ENCODE measurements at places on chromosomes 3 and 15.

DNA sequence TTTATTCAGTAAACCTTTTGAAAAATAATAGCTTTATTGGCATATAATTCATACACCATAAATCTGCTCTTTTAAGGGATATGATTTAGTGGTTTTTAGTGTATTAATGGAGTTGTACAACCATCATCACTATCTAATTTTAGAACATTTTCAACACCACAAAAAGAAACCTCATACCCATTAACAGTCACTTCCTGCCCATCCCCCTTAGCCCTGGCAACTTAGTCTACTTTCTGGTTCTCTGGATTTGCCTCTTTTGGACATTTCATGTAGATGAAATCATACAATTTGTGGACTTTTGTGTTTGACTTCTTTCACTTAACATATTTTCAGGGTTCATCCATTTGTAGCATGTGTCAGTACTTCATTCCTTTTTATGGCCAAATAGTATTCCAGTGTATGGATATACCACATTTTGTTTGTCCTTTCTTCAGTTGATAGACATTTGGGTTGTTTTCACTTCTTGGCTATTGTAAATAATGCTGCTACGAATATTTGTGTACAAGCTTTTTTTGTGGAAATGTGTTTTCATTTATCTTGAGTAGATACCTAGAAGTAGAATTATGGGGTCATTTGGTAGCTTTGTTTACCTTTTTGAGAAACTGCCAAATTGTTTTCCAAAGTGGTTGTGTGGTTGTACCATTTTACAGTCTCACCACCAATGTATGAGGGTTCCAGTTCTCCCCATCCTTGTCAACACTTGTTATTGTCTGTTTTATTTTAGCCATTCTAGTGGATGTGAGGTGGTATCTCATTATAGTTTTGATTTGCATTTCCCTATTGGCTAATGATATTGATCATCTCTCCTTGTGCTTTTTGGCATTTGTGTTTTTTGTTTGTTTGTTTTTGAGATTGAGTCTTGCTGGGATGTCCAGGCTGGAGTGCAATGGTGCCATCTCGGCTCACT lies 45.8 kb downstream of the SMAD3 start:
- no peak for DNase-seq

DNA sequence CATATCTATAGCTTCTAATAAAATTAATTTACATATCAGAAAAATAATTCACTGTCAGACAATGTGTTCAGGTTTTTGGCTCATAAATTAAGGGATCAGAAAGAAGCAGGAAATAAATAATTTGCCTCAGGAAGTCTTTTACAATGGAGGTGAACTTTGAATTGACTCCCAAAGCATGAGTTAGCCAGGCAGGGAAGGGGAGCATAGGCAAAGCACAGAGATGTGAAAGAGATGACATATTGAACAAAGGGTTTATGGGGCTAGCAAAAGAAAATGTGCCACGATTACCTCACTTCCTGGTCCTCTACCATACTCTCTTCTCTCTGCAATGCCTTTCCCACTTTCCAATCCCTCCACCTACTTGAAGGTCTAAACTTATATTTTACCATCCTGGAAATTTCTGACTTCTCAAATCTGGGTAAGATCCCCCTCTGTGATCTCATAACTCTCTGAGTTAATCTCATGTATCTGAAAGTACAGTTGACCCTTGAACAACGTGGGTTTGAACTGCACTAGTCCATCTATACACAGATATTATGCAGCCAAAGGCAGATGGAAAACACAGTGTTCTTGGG lies 4.1 kb upstream of the HEXA start:
- no peak for DNase-seq

GRCh38 chr3:161072751-161073150 lies 32.4 kb downstream of the B3GALNT1 start:
- DNase-seq, result no peak

- DNase-seq, result no peak
Observed at GRCh38 chr3:159482241-159482993, 506.2 kb upstream of the IL12A start.

- DNase-seq, result no peak
Observed at GRCh38 chr3:41972802-41973201, 10.9 kb upstream of the ULK4 start.

- DNase-seq, result no peak
Observed at GRCh38 chr3:20125897-20126296, 60.1 kb downstream of the SGO1 start.

DNA sequence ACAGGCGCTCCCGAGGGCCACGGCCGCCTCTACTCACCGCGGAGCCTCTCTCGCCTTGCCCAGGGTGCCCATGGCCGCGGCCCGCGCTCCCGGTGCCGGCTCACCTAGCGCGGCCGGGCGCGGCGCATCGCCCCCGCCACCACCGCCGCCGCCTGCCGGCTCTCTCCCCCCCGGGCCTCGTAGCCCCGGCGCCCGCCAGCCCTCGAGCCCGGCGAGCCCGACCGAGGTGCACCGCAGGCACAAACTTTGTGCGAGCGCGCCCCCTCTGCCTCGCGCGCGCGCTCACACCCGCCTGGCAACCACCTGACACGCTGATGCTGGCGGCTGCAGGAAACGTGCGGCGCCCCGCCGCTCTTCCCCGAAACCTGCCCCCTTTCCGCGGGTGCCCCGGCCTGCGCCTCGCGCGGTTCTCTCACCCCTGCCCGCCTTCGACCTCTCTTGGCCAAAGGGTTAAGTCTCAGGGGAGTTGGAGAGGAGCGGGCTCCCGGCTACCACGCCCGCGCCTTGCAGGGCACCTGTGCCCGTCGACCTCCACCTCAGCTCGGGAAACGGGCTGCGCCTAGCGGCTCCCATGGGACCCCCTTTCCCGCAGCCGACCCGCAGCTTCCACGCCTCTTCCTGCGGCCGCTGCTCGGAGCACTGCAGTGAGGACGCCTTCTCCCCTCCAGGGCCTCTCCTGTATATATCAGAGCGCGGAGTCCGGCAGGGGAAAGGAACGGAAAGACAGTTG lies at the start of gene RASGRP1:
TSS of gene RASGRP1 (minus strand) at position 258 of the 730 bp plus-strand sequence. CDS start at position 72, 186 bp downstream.
- peak; percentile 69 for DNase-seq

GRCh38 chr3:128112357-128112968 lies 11.1 kb downstream of the RUVBL1 start:
- peak; percentile 5 for DNase-seq

GRCh38 chr3:5053021-5053831 lies 68.9 kb upstream of the ARL8B start:
- DNase-seq, result no peak

DNA sequence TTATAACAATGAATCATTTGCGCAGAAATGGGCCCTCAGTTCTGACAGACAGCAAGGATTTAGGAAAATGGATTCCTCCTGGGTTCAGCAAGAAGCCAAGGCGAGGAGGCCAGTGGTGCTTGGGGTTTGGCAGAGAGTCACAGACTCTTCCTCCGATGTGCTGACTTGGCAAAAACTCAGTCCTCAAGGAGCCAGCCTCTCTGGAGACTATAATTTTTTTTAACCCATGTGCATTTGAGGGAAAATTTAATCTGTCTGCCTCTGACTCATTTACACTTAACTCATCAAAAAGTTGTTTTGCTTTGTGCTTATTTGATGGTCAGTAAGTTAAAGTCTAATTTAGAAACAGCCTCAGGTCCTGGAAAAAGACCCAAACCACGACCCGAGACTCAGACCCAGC lies 34.2 kb upstream of the SLC24A5 start:
- DNase-seq, result no peak

DNA sequence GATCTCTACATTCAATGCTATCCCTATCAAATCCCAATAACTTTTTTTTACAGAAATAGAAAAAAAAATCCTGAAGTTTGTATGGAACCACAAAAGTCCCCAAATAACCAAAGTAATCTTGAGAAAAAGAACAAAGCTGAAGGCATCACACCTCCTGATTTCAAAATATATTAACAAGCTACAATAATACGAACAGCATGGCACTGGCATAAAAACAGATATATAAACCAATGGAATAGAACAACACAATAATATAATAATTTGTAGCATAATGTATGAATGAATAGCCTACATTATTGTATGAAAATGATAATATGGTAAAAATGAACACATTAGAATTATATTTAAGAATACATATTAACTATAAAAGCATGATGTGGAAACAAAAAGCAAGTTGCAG lies 76.7 kb upstream of the TMC3 start:
- no peak for DNase-seq

- no peak for DNase-seq
Observed at GRCh38 chr15:100856867-100857266, 22.8 kb upstream of the ALDH1A3 start.

GRCh38 chr15:67072442-67072841 lies 7.0 kb downstream of the SMAD3 start:
- no peak for DNase-seq

- no peak for DNase-seq
Observed at GRCh38 chr3:98829246-98829832, 66.2 kb downstream of the ST3GAL6 start.

DNA sequence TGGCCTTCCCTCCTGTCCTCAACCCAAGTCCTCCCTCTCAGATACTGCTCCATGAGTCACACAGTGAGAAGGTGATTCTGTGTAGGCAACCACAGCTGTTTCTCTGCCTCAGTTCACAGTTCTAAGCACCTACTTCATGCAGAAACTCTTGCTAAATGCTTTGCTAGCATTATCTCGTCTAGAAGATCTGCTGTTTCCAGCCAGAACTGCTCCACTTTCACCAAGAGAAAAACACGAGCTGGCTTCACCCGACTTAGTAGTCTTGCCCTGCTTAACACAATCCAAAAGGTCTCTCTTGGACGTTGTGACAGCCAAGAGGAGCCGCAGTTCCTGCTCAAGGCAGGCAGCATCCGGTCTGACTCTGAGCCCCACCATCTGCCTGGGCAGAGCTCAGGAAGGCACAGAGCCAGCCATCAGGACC lies 272.1 kb downstream of the UACA start:
- DNase-seq, result no peak

DNA sequence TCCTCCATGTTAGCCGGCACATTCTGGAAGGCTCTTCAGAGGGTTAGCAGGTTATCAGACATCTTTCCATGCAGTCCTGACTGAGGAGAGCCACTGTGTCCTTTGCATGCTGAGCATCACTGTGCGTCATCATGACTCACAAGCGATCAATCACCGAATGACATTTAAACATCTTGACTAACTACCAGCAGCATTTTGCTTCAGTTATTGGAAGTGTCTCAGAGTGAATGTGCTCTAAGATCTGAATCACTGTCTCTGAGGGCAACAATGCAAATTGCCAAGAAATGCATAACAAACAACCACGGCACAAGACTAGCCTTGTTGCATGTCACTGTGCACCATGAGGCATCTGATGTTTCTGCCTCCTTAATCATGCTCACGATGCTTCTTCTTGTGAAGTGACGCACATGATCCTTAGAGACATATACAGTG lies 18.3 kb upstream of the ATP8B4 start:
- no peak for DNase-seq

GRCh38 chr3:195239121-195239520 lies 31.8 kb downstream of the XXYLT1 start:
- DNase-seq, result no peak

GRCh38 chr3:152779653-152780052 lies 55.3 kb upstream of the P2RY1 start:
- DNase-seq, result no peak

GRCh38 chr15:68435966-68436365 lies 4.0 kb upstream of the ITGA11 start:
- no peak for DNase-seq

GRCh38 chr15:67097930-67098740 lies 32.7 kb downstream of the SMAD3 start:
- no peak for DNase-seq

DNA sequence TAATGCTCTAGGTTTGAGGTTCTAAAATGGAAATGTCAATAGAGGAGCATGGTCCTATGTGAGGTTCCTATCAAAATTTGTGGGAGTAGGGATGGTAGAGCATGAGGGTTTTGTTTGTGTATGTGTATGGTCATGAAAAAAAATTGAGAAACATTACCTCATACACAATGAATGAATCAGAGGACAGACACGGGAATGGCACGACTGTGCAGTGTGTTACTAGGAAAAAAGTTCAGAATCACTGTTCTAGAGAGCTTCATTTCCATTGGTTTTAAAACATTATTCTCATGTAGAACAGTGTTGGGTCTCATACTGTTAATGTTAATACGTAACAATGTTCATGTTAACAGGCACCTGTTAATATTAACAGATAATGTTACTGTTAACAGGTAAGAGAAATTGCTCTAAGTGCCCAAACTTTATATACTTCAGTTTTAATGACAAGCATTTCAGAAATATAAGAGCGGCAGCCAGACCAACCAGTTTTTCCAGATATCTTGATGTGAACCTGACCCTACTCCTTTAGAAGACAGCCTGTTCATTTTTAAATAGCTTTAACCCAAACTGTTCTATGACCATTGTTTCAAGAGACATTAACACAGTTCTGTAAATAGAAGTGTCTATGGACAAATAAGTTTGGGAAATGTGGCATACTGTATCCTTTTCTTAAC lies 48.0 kb downstream of the SLC15A2 start:
- no peak for DNase-seq

DNA sequence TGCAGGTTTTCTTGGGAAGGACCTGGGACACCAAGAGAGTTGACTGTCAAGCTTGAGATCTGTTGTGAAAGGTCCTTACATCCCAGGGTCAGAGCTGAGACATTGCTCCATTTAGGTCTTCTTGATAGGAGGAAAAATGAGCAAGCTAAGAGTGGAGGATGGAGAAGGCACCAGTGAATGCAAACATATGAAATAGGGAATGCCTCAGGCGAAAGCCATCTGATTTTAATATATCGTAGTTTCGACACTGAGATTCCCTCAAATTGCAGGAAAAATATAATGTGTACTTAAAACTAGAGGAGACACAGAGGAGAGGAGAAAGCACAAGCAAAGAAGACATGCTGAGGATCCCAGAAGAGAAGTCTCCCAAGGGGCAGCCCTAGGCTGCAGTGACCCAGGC lies 85.5 kb downstream of the TM4SF4 start:
- no peak for DNase-seq

DNA sequence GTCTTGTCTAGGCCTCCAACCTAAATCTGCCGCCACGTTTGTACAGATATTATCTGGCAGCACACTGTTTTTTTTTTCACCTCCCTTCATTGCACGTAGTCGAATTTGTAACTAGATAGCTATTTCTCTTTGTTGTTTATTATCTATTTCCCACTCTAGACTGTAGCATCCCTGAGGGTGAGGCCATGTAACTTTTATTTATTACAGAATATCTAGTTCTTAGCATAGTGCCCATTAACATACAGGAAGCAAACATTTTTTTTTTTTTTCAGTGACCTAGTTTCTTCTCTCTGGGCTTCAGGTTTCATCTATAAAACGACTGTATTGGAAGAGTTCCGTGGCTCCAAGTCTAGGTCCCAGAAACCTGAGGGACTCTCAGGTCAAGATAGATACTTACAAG lies 354.3 kb downstream of the FGF12 start:
- DNase-seq, result no peak

GRCh38 chr3:165755571-165755970 lies 81.7 kb downstream of the BCHE start:
- no peak for DNase-seq

All from stimulated activated CD4-positive, alpha-beta T cell treated with anti-CD3 and anti-CD28 coated beads, Interleukin-1b, Interleukin-23, amount 100 ng/mL, for 1 hour (primary cell).